ENCODE measurements at places on chromosomes 2 and 18. TPM values are rescaled to one million over a fixed set of nuclear protein-coding genes. Genes with fewer than 3 reads are reported as not detected.

Gene ADNP2
- total RNA-seq = 27.2 TPM

Gene CHRND
- not detected for total RNA-seq

DNA sequence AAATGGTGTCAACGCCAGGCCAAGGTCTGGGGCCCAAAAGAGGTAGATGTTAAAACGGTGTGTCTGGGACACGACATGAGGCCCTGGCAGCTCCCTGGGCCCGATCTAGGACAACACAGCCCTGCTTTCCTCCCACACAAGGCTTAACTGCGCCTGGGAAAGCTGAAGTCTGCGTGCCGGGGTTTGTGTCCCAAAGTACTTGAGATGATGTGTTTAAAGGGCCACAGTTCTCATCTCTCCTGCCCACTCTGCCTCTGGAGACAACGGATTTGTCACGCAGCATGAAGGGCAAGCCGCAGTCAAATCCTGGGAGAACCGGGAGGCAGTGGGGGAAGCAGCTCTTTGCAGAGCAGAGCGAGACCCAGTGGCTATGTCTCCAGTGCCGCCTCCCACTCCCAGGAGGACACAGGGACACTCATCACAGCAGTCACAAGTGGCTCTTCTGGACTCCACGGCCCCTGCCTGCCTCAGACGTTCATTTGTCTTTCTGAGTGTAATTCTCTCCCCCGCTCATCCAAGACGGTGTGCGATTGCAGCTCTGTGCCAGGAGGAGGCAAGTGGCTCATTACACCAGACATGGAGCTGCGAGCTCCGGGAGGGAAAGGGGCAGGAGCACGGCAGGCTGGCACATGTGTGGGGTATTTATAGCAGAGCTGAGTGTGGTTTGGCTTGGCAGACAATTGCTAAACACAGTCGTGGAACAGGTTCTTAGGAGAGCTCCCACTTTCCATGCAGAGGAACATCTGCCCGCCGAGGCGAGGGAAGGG is 57.7 kb upstream of the SEMA4C start:
- peak; percentile 92 for DNase-seq

- no peak for DNase-seq
Observed at GRCh38 chr2:102783506-102784183, 21.8 kb downstream of the TMEM182 start.

Gene SAG
- total RNA-seq = not detected

DNA sequence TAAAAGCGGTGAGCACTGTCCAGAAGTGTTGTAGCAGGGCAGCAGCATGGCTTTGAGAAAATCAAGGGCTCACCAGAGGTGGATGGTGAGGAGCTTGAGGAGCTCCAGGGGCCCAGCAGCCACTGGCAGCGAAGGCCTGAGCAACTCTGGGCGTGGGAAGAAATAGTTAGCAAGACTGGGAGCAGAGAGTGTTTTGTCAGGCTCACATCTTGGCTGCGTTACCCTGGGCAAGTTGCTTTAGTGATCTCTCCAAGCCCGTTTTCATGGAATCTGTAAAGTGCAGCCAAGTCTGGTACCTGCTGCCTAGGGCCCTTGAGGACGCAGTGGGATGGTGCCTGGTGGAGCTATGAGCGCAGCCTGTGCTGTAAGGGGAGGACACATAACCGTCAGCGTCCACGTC is 78.3 kb downstream of the SH3BP4 start:
- DNase-seq = no peak

DNA sequence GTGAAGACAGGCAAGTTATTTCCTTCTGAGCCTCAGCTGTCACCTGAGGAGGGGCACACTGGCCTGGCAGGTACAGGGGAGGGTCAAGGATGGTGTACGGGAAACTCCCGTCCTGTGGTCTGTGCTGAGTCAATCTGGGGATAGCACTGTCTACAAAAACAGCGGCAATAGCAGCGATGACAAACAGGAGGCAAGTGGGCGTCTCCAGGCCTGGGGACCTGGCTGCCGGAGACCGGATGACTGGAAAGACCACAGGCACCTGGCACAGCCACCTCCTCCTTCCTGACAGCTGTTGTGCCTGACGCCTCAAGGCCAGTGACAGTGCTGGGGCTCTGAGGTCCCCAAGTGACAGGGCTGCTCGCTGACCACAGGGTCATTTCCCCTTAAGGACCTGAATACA is 202.1 kb upstream of the HS6ST1 start:
- DNase-seq = peak; percentile 73

DNA sequence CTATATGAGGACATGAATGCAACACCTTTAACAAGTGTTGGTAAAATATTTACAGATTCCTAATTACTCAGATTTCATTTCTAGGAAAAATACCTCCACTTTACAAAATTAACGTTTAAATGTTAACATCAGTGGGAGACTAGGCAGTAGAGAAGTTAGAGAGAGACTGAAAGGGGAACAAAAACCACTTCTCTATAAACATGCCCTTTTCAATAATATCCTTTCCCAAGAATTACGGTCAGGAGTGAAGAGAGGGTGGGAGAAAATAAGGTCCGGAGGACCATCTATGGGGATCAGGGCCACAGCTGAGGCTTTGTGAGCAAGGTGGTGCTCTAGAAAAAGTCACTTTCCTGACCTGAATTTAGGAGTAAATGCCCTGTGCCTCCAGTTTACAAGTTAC is 65.3 kb upstream of the WIPF1 start:
- DNase-seq = no peak

DNA sequence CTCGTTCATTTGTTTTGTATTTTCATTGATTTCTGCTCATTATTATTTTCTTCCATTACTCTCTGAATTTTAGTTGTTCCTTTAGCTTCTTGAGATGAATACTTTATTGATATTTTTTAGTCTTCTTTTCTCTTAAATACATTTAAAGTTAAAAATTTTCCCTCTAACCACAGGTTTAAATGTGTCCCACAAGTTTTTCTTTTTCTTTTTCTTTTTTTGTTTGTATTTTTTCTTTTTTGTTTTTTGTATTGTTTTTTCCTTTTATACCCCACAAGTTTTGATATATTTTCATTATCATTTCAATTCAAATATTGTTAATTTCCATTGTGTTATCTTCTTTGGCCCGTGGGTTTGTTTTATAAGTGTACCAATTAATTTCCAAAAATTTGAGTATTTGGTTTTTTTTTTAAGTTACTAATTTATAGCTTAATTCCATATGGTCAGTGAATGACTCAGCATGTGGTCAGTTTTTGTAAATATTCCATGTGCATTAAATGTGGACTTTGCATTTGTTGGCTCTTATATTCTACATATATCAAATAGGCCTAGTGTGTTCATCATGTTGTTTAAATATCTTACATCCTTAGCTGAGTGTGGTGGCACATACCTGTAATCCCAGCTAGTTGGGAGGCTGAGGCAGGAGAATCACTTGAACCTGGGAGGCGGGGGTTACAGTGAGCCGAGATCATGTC is 16.2 kb downstream of the CENPO start:
- DNase-seq = no peak

DNA sequence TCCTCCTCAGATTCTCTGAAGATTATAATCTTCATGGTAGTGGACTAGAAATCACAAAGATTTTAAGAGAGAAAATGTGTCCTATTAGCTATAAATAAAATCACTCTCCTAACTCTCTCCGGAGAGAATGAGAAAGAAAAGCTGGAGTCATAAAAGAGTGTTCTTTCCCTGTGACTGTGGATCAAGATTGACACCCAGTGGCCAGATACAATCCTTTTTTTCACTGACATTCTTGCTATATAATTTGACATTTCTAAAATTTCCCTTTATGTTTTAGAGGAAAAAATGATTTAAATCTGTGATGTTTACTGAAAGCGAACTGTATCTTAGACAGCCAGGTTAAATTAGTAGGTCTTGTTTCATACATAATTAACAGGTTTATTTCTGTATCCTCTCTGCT is 35.4 kb upstream of the LRP2 start:
- no peak for DNase-seq

Gene SCTR
- not detected for total RNA-seq

- DNase-seq = no peak
Observed at GRCh38 chr2:11678306-11678960, 8.4 kb upstream of the NTSR2 start.

Data from mammary epithelial cell (primary cell).